HS-27A (cell line): ENCODE measurements at places on chromosomes 16 and 17.

GRCh38 chr16:1794221-1794871 is 841 bp upstream of the IGFALS start:
- DNase-seq = no peak

DNA sequence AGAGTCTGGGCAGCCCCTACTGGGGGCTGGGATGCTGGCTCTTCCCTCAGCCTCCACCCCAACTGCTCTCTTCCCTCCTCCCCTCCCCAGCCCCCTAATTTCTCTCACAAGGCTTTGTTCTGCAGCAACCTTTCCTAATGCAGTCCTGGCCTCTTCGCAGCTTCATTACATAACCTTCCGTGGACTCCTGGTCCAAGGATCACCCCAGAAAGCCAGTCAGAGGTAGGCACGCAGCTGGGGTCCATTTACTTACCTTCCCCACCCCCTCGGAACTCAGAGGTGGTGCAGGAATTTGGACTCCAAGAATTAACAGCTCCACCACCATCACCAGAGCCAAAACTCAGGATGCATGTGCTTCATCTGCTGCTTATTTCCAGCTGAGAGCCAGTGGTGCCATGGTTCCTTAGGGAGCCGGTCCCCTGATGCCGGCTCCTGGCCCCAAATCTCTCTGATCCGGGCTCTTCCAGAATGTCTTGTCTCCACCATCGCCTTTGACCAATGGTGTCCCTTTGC is 40.9 kb downstream of the MAPT start:
- DNase-seq = no peak

- DNase-seq = no peak
Measured at GRCh38 chr16:81499576-81500380, 55.2 kb downstream of the CMIP start.

- no peak for DNase-seq
Measured at GRCh38 chr16:31877876-31878642, 4.5 kb downstream of the ZNF267 start.

DNA sequence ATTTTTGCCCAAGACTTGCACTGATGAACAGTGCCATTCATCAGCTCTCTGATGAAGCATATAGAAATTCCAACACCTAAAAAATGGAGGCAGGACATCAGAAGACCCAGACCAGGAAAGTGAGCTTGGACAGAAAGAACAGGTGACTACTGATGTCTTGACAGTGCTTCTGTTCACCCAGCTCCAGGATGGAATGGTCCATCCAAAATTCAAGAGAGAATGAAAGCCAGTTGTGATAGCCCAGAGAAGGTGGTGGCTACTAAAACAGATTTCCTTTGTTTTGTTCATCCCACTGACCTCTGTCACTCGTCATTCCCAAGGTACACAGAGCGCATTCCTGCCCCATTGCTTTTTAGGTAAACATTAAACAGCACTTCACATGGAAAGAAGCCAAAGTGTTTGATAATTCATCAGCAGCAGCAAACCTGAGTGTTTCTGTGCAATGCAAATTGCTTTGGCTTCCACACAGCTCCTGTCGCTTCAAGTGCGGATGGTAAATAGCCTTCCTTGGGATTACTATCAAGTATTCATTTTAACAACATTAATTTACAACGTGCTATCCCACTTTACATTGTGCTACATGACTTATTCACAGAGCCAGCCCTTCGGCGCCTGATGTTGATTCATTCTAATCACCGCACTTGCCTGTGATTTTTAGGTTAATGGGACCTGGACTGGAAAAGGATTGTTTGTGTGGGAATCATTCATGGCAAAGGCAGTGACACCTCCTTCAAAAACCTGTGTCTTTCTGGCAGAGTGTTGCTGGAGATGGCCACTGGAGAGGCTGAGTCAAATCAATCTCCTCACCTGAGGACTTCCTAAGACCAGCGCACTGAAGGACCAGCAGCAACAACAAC is 65.1 kb upstream of the TOX3 start:
- no peak for DNase-seq

DNA sequence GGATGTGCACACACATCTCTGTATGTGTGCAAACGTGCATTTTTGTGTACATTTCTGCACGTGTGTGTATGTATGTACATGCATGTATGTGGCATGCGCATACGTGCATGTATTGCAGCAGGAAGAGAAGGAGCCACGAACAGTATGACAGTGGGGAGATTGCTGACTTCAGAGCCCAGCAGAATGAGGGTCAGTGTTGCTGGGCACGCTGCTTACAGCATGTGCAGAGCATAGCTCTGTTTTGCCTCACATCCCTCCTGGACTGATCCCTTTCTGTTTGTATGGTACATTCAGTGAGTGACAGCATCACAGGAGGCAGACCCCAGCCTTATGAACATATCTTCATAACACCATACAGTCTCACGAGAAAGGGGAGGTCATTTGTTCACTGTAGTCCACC is 934.0 kb upstream of the EEF2KMT start:
- DNase-seq = no peak
